ENCODE measurements at places on chromosomes 3 and 15.

DNA sequence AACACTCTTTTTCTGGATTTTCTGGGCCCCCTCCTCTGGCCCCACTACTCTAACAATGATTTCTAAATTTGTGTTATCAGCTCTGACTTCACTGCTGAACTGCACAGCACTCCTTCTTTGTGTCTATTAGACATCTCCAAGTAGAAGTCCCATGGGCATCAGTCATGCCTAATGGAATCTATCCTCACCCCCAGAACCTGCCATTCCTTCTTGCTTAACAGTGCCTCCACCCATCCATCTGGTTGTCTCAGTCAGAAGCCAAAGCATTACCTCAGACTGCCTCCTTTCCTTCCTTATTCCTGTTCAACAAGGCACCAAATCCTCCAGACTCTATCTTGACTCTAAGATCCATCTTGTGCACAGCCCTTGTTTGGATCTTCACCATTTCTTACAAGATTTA is 36.2 kb downstream of the SSR3 start:
- DNase-seq, result no peak

DNA sequence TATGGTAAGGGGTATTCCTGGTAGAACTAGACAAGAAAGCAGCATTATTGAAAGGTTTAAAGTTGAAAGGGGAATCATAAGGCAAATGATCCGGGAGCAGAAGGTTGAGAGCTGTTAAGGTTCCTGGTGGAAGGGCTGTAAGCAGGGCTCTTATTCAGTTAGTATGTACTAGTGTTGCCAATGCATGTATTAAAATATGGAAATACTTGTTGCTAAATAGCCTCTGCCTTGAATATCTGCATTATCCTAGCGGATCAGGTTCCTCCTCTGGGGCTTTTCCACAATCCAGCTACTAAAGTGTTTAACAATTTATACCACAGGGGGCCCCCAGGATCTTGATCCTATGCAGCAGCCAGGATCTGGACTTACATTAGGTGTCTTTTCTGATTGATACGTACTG is 7.3 kb upstream of the COPB2 start:
- DNase-seq, result no peak

- no peak for DNase-seq
Observed at GRCh38 chr3:21944251-21944650, 193.2 kb upstream of the ZNF385D start.

- DNase-seq, result no peak
Observed at GRCh38 chr3:187999821-188000220, 154.1 kb upstream of the LPP start.

- DNase-seq, result no peak
Observed at GRCh38 chr3:122902326-122902725, 107.5 kb downstream of the SLC49A4 start.

- no peak for DNase-seq
Observed at GRCh38 chr15:26126819-26127387, 263.8 kb upstream of the ATP10A start.

GRCh38 chr15:50685191-50685975 is 1.2 kb downstream of the TRPM7 start:
- no peak for DNase-seq

Measured in effector CD8-positive, alpha-beta T cell (primary cell).